ENCODE measurements at places on chromosomes 1 and 21.

DNA sequence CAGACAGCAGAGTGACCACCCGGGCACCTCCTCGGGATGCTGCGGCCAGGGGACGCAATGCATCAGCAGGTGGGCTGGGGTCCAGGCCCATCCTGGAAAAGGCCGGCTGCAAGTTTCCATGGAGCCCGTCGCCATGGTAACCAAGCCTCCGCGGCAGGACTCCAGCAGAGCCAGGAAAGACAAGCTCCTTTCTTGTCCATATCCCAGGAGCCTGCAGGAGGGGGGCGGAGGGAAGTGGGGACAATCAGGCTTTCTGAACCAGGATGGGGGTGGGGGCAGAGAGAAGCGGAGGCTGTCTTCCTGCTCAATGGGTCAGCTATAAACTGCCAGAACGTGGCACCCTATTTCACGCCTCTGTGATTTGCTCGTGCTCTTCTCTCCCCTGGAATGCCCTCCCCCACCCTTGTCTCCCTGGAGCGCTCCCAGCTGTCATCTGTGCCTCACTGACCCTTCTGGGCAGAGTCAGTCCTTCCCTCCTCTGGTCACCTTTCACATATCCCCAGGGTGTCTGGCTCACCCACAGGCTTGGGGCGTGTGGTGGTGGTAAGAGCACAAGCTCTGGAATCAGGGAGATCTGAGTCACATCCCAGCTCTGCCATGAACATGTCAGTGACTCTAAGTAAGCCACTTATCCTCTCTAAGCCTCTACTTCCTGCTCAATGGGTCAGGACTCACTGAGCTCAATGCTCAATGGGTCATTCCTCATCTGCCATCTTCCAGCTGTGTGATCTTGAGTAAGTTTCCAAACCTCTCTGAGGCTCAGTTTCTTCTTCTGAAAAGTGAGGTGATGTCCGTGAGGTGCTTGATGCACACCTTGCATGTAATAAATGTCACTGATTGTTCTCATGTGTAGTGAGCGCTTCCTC is 58.9 kb upstream of the LAPTM5 start:
- no peak for DNase-seq

DNA sequence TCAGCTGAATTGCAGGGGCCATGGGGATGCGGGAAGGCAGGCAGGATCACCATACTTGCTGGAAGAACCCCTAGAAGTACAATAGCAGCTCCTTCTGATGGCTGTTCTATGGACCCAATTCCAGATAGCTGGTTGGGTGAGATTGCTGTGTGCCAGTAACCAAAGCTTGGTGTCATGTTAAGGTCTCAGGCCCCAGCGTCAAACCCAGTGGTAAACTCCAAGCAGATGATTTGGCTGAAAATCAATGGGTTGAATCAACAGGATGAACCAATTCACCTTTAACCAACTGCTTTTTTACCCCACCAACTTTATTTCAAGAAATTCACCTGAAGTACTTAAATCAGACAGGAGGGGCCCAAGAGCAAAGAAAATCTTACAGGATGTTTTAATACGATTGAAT is 37.8 kb downstream of the C8B start:
- DNase-seq = no peak

- DNase-seq = no peak
Observed at GRCh38 chr1:32701951-32702598, 495 bp downstream of the SYNC start.

DNA sequence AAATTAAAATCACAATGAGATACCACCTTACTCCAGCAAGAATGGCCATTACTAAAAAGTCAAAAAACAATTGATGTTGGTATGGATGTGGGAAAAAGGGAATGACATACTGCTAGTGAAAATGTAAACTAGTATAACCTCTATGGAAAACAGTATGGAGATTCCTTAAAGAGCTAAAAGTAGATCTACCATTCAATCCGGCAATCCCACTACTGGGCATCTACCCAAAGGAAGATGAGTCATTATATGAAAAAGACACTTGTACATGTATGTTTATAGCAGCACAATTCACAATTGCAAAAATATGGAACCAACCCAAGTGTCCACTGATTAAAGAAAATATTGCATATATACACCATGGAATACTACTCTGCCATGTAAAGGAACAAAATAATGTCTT is 37.2 kb downstream of the SUSD4 start:
- DNase-seq = no peak

DNA sequence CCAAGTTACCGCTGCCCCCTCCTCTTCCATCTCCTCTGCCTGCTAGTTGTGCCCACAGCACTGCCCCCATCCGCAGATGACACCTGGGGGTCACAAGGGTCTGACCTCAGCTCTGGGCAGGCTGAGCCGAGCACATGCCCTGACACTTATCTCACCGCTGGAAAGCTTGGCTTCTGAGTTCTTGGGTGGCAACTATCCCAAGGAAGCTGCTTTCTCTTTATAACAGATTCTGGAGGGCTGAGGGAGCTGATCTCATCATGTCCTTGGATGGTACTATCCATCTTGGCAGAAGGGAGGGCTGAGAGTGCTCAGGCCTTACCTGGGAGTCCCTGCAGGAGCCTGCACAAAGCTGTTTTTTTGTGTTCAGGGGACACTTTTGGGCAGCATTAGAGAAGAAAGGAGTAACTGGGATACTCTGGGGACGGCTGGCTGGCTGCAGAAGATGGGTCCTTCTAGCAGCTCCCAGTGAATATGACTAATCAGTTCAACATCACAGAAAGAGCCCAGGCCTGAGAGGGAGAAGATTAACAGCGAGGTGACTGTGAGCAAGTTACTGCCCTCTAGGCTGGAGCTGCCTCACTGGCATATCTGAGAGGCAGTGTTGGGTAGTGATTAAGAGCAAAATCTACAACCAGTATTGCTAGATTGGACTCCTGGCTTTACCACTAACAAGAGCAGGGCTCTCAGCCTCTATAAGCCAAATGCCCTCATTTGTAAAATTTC is 71.6 kb downstream of the PLXNA2 start:
- no peak for DNase-seq

DNA sequence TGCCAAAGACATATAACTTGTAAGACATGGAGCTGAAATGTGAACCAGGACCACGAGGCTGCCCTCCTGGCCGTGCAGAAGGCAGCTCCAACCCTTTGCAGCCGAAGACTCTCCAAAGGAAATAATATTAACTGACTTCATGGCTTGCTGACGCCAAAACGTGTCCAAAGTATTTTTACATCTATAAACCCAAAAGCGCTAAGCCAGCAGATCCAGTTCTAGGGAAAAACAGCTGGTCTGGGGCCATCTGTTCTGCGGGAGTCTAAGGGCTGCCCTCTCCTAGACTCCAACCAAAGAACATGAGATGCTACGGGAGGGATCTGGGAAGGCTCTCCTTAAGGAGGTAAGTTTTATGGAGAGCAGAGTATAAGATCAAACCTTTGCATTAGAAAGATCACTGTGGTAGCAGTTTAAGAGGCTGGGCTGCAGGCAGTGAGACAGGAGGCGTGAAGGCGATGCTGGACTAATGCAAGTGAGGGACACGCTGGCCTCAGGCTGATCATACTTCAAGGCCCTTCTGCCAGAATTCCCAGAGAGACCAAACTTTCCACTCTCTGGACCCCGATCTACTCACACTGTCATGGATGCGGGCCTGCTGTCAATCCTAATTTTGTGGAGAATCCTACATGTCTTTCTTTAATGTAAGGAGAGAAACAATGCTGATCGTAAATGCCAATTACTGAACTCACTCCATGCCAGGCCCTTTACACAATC is 1.2 kb downstream of the TMEM53 start:
- no peak for DNase-seq

GRCh38 chr1:34683616-34684015 is 71.2 kb upstream of the GJB5 start:
- no peak for DNase-seq

DNA sequence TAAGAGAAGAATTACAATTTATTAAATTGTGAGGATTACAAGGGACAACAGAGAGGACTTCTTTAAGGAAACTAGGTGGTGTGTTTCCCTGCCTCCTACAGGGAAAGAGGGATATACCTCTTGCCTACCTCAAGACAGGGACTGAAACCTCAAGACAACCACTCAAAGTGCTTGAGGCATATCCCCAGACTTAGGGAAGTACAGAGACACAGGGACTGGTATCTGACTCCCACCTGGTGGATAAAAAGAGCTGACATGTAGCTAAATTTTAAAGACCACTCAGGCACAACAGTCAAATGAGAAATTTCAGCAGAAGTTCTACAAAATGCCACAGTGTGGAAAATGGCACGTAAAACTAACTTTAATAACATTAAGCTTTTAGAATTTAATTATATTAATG is 21.3 kb downstream of the DENND2C start:
- DNase-seq = no peak

DNA sequence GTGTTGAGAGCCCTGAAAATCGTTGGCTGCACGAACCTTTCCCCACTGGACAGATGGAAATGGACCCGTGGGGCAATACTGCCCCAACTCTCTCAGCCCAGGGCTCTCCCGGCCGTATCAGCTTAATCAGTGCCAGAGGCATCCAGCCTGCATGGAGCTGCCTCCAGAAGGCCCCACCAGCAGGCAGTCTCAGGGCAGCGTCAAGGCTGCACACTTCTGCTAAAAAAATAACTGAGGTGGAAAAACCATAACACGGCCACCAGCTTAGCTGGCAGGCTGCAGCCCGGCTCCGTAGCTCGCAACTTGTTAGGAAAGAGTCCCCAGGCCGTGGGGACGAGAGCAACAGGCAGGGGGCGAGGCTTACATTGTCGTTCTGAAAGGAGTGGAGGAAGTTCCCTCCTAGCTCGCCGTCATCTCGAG is 27.9 kb downstream of the MRPL37 start:
- DNase-seq = no peak

DNA sequence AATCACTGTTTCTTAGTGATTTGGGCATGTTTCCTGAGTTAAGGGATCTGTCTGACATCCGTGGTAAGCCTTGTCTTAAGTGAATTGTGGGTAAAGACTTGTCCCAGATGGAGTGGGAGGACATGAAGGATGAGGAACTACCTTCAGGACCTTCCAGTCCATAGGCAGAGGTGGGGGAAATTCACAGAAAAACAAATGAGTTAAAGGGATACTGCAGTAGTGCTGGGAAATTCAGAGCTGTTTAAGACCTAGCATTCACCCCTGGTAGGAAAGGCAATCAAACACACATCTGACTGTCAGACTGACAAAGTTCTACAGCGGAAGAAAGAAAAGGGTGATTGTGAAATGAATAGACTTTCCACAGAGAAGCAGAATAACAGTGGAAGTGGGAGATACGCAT is 3.0 kb downstream of the GNAT2 start:
- DNase-seq = no peak

DNA sequence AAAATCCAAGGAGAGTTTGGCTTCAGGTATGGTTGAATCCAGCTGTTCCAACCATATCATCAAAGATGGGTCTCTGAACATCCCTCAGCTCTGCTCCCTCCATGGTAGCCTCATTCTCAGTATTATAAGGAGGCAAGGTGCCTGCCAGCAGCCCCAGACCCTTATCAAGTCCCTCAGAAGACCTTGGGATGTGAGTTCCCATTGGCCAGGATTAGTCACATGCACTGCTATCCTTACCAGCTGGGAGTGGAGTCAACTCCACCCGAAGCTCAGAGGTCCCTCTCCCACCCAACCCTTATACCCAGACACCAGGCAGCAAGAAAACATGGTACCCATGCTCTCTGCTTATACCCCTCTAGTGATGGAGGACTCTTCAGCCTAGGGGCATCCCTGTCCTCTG is 153.7 kb upstream of the ZBTB40 start:
- no peak for DNase-seq

DNA sequence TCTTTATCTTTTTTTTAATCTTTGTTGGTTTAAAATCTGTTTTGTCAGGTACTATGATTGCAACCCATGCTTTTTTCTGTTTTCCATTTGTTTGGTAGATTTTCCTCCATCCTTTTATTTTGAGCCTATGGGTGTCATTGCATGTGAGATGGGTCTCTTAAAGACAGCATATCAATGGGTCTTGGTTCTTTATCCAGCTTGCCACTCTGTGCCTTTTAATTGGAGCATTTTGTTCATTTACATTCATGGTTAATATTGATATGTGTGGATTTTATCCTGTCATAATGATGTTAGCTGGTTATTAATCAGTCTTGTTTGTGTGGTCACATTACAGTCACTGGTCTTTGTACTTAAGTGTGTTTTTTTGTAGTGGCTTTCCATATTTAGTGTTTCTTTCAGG is 159.9 kb downstream of the CENPF start:
- no peak for DNase-seq

DNA sequence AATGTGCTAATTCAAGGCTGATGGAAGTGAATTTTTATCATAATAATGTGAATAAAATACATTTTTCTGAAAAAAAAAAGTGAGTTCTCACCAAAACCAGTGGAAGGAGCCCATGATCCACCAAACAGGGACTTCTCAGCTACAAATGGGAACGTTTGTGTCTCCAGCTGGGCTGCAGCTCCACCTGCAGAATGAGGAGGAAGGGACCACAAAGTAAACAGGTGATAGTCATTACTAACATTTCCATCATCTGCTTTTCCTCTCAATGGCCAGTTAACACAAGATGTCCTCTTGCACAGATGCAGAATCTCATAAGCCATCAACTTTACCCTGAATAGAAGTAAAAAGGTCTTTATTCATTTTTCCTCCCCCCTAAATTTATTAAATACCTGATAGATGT is 246.2 kb downstream of the MRPL39 start:
- no peak for DNase-seq

DNA sequence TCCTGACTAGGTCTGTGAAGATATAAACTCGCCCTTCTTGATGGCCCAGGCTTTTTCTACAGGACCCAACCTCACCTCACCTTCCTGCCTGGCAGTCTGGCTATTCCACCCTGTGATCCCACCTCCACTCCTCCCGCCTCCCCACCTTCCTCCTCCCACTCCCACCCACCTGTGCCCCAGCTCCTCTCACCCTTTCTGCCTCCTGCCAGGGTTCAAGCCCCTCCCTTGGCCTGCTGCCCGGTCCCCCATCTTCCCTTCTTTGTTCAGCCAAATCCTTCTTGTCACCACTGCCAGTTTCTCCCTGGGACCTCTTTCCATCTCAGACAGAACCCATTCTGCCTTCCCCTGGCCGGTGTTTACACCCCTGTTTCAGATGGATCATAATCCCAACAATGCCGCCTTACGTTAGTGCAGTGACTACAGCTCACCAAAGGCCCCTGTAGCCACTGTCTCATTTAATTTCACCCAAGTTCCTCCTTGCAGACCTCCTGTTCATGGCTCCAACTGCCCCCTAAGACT is 127.5 kb upstream of the EDN2 start:
- DNase-seq = no peak
